ENCODE measurements at places on chromosomes 4 and X.
A peak's percentile ranks its signal among the peaks of the same experiment; 100 is the strongest.

- DNase-seq, result no peak
These were observed 22.6 kb upstream of the NMU start for GRCh38 chr4:55658657-55659056.

GRCh38 chr4:19213388-19213787 is 1038.3 kb upstream of the SLIT2 start:
- no peak for DNase-seq

DNA sequence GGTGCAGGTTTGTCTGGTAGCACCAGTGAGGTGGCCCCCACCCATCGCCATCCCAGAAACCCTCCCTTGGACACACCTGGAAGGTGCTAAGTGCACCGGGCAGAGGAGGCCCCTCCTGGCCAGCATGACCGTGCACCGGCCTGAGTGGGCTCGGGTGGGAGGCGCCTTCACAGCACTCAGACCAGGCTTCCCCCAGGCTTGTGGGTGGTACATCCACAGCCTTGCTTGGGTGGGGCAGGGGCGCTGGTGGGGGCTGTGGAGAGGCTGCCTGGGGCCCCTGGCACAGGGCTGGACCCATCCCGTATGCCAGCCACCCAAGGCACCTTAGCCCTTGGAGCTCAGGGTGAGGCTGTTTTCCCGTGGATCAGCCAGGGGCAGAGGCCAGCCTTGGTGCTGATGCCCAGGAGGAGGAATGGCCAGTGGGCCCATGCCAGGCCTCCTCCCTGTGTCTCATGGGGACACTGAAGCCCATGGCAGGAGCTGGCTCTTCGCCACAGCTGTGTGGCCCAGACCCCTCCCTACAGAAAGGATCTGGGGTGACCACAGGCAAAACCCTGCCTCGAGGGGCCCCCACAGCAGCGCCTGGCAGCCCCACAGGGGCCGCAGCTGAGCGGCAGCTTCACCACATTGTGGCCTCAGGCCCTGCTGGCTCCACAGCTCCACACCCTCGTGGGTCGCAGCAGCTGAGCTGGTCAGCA is 21.4 kb downstream of the NKX1-1 start:
- DNase-seq, result no peak

DNA sequence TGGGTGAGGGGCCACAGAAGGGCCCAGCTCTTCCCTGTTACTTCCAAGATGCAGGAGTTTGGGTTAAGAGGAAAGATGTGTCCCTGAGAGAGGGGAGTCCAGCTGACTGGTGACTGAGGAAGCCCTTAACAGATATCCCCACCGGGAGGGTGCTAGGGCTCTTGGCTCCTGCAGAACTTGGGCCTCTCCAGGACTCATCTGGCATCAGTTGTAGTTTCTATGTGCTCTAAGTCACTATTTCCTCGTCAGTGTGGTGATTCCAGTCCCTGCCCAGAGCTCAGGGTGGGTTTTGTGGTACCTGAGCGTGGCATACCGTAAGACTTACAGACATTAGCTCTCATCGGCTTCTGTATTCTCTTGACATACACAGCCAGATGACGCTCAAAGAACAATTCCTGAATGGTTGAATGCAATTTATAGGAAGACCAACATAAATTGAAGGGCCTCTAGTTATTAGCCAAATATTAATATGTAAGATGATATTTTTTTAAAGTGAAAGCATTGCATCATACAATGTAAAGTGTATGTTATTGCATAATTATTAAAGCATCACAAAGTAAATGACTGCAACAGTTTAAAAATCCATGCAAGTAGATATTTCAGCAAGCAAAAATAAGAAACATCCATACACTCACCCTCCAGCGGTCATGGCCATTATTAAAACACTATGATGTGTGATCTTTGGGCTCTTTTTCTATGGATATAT is 195.5 kb downstream of the PTTG2 start:
- no peak for DNase-seq

GRCh38 chrX:18884916-18885315 is 99.0 kb downstream of the PHKA2 start:
- DNase-seq, result no peak

DNA sequence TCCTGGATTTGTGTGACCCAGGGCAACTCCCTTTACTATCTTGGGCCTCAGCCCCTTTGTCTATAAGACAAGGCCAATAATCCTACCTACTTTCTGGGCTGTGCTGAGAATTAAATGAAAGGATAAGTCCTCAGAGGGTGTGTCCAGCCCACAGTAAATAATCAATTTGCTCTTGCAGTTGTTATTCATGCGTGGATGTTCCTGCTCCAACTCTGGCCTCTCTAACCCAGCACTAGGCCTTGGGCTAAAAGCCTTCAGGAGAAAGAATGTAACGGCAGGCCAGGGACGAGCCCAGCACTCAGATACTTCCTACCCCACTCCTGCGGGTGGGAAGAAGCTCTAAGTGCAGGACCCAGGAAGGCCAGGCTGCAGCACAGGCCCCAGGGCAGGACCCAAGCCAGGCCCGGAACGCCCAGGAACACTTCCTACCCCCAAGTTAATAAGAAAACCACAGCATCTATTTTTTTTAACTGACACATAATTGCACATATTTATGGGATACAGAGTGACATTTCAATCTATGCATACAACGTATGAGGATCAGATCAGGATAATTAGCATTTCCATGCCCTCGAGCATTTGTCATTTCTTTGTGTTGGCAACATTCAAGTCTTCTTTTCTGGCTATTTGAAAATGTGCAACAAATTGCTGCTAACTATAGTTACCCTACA is 179.6 kb upstream of the RBPJ start:
- no peak for DNase-seq

- DNase-seq, result no peak
These were observed 333.9 kb upstream of the FSTL5 start for GRCh38 chr4:162497564-162498167.

- no peak for DNase-seq
These were observed 16.6 kb downstream of the FAM149A start for GRCh38 chr4:186121057-186121456.

DNA sequence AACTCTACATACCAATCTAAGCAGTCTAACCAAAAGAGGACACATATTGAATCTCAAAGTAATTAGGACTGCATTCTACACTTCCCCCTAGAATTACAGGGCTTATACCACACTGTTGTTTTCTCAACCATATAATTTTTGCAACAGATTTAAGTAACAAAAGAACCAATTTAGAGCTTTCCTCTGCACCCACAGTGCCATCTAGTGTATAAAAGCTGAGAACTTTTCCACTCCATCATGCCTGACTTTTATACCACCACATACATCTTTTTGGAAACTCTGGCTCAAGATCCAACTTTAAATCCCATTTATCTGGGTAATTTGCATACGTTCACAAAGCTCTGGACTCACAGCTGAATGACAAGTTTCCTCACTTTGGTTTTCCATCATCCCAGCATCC is 99.5 kb downstream of the EFHC2 start:
- DNase-seq, result no peak

DNA sequence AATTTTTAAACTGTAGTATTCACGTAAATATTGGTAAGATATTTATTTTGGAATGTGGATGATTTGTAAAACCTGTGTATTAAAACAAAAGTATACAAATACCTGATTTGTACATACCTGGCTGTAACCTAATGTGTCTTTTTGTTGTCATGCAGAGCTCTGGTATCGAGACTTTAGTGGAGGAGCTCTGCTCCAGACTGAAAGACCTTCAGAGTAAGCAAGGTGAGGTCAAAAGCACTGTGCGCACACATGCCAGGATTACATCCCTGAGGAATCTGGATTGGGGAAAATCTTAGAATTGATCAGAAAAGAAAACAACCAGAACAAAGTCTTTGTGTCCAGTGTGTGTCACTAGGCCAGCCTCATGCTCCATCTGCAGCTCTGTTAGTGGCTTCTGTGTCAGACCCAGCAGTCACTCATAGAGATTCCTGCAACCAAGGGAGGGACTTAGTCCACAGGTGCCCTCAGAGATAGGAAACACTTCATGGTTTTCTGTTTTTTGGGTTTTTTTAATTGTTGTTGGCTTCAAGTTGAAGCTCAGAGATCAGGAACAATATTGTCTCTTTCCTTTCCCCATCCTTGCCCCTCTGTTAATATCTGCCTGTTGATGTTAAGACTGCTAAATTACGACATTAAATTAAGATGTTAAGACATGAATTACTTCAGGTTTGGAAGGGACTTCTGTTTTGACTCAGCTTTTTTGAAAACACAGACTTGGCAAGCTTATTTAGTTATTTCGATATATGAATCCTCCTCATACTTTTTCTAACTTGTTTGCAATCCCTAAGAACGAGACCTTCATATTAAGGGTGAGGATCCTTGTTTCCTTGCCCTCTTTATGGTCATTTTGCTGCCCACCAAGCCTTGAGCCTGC is 52.4 kb upstream of the TBC1D14 start:
- DNase-seq, result no peak

GRCh38 chr4:165947019-165947418 is 74.0 kb downstream of the TLL1 start:
- DNase-seq, result no peak

GRCh38 chrX:41338436-41338835 is 4.5 kb downstream of the DDX3X start:
- DNase-seq, result no peak

GRCh38 chr4:17324386-17324830 is 187.5 kb downstream of the QDPR start:
- peak; percentile 6 for DNase-seq

GRCh38 chrX:8987672-8988250 is 46.2 kb downstream of the FAM9B start:
- peak; percentile 59 for DNase-seq

- DNase-seq, result no peak
These were observed 44.1 kb downstream of the SMIM20 start for GRCh38 chr4:25958110-25958509.

GRCh38 chr4:71405791-71406190 is 67.0 kb downstream of the SLC4A4 start:
- no peak for DNase-seq

DNA sequence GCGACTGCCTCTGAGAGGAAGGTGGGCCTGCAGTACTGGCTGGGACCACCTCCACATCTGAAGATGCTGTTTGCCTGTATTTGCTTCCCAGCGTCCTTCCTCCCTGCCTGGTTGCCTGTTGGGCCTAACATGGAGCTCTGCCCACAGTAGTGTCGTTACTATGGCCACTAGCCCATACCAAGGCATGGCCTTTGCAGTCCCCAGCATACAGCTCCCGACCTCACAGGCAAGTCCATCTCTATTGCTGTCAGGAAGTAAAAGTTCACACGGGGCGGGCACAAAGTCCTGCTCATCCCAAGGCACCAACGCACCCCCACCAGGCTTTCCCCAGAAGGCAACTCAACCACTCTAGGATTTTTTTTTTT is 71.6 kb downstream of the MAML3 start:
- no peak for DNase-seq

DNA sequence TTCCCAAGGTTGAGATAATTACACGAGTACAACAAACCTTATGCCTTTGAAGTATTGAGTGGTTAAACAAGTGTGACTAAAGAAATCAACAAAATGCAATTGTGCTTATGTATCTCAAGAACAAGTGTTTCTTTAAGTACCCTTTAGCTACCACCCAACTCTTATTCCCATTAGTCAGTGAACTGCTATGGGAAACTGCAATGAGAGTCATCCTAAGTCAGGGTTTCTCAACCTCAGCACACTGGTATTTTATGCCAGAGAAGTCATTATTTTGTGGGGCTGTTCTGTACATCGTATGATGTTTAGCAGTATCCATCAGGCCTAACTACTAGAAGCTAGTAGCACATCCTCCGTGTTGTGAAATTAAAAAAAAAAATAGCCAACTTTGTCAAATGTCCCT is 549.1 kb upstream of the BOD1L1 start:
- no peak for DNase-seq

DNA sequence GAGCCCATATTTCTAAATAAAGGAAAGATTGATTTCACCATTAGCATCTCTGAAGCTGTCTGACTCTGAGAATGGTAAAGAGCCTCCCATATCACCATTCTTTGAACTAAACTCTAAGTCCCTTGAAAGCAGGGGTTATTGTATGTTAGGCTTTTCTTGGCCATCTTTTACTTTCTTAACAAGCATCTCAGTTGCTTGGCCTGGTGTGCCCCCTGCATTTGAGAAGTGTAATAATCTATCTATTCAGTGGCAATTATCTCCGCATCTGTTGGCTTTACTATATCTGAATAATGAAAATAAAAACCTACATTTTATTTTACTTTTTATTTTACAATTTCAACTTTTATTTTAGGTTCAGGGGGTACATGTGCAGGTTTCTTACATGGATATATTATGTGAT is 128.3 kb upstream of the ARMCX2 start:
- no peak for DNase-seq

GRCh38 chrX:38206542-38206941 is 14.1 kb downstream of the SRPX start:
- no peak for DNase-seq

DNA sequence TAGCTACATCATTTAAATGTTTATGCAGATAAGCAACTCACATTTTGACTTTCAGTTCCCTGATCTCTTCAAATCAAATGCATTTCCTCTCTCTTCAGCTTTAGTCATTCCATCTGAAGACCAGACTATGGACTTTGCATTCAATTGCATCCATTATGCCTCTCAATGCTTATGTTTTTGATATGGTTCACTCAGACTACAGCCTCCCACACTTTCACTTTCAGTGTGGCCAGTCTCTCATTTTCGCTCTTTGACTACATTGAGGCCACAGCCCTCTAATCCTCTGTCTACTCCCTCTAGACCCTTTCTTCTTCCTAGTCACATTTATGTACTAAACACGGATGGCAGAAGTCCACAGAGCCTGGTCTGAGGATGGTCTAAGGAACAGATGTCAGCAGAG is 24.5 kb upstream of the VEGFC start:
- DNase-seq, result no peak

GRCh38 chr4:182062936-182063335 is 180.3 kb upstream of the TENM3 start:
- no peak for DNase-seq

DNA sequence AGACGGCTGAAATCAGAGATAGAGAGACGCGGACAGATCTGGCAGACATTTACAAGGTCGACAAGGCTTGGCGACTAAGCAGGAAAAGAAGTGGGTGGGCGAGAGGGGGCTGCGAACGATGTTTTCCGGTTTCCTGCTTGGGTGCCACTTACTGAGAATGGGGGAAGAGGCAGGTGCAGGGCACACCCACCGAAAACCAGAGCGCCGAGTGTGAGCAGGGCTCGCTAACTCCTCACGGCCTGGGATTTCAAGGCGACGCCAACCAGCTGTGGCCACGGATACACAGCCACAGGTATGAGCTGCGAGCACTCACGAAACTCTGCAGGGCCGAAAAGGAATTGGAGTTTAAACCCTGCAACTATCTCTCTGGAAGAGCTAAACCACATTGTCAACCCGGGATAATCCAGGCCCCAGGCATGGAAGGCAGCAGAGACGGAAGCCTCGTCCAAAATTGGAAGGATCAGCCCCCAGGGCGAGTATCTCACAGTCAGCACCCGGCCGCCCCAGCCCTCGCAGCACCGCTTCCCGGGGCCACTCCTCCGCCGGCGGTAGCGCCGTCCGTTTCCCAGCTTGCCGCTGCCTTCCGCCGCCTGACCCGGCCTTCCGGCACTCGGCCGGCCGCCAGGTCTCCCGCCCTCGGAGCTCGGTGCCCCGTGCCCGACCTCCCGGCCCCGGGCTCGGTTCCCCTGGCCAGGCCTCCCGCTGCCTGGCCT is 778 bp downstream of the CASP3 start:
- DNase-seq, result peak; percentile 15

GRCh38 chr4:148238811-148239493 is 203.3 kb downstream of the NR3C2 start:
- no peak for DNase-seq
